ENCODE measurements at places on chromosomes 13 and 19. TPM values are rescaled to one million over a fixed set of nuclear protein-coding genes. Genes with fewer than 3 reads are reported as not detected.
A peak's percentile ranks its signal among the peaks of the same experiment; 100 is the strongest.

GRCh38 chr19:4378886-4379285 lies 21.5 kb downstream of the SH3GL1 start:
- H3K36me3 ChIP-seq, result no peaks in the 10 kb centered on the region
- H3K4me1 ChIP-seq, result no peaks in the 10 kb centered on the region
- no peak overlapping the region for H3K27ac ChIP-seq
- no peak overlapping the region for H3K4me3 ChIP-seq
- no peak for DNase-seq

GRCh38 chr13:91592056-91593014 lies 193.9 kb downstream of the GPC5 start:
- H3K27ac ChIP-seq, result no peak overlapping the region
- no peak overlapping the region for H3K4me3 ChIP-seq
- H3K4me1 ChIP-seq, result no peaks in the 10 kb centered on the region

DNA sequence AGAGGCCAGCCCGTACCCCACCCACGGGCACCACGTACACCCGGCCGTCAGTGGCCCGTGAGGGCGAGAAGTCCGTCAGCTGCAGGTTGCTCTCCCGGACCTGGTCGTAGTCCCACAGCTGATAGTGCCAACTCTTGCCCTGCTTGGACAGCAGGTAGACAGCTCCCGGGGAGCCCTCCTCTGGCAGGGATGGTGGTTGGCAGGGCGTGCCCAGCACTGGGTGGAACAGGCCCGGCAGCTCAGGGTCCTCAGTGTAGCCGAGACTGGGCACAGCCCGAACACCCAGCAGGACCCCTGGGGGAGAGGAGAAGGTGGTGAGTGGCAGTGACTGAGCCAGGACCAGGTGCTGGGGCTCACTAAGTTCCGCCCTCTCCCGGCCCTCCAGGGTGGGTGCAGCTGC lies 7.8 kb downstream of the ACTMAP start:
- H3K4me1 ChIP-seq, result no peaks in the 10 kb centered on the region
- H3K27me3 ChIP-seq, result no peaks in the 10 kb centered on the region
- H3K27ac ChIP-seq, result no peak overlapping the region
- peaks cover 30% of the 10 kb centered on the region for H3K36me3 ChIP-seq
- DNase-seq, result no peak

Gene ZNF560
- total RNA-seq, result not detected

- no peaks in the 10 kb centered on the region for H3K27me3 ChIP-seq
- H3K4me1 ChIP-seq, result no peaks in the 10 kb centered on the region
- H3K4me3 ChIP-seq, result no peak overlapping the region
- no peak overlapping the region for H3K27ac ChIP-seq
- DNase-seq, result no peak
- H3K36me3 ChIP-seq, result no peaks in the 10 kb centered on the region
Observed at GRCh38 chr19:32189956-32190706, 155.3 kb upstream of the ZNF507 start.

Gene TPM4
- 294 TPM for total RNA-seq

DNA sequence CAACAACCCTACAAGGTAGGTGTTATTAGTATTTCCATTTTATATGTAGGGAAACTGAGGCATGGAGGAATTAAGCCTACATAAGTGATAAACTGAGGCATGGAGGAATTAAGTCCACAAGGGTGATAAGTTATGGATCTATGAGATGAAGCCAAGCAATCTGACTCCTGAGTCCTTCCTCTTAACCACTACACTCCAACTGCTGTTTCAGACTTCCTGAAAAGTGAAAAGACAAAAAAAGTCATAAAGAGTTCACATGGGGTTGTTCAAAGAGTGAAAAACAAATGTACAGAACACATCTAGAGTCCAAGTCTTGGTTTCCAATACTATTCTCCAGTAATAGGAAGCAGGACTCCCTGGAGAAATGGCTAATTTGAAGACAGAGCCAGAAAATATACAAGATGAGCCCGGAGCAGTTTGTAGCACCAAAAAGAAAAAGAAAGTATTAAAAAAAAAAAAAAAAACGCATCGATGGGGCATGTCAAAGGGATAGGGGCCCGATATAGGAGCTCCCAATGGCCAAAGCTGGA lies 12.1 kb downstream of the CRYL1 start:
- no peaks in the 10 kb centered on the region for H3K27me3 ChIP-seq
- no peak for DNase-seq
- H3K27ac ChIP-seq, result no peak overlapping the region

Gene CEACAM5
- total RNA-seq, result 0.16 TPM

Gene SBK3
- total RNA-seq, result not detected

DNA sequence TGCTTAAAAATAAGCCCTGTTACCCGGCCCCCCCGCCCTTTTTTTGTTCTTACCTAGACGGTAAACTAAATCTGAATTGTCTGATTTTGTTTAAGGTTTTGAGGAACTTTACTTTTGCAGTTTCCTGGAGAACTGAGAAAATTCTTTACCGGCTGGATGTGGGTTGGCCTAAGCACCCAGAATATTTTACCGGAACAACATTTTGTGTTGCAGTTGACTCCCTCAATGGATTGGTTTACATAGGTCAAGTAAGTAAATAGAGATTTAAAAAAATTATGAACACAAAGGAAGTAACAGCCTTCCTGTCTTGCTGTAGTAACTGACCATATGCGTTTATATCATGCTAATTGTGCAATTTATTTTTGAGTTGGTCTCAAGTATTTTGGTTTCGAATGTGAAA lies 785 bp downstream of the NHLRC3 start:
- H3K36me3 ChIP-seq, result no peaks in the 10 kb centered on the region
- peak overlapping the region; percentile 86 for H3K27ac ChIP-seq
- DNase-seq, result no peak
- peak overlapping the region; percentile 96 for H3K4me3 ChIP-seq
- H3K27me3 ChIP-seq, result no peaks in the 10 kb centered on the region

DNA sequence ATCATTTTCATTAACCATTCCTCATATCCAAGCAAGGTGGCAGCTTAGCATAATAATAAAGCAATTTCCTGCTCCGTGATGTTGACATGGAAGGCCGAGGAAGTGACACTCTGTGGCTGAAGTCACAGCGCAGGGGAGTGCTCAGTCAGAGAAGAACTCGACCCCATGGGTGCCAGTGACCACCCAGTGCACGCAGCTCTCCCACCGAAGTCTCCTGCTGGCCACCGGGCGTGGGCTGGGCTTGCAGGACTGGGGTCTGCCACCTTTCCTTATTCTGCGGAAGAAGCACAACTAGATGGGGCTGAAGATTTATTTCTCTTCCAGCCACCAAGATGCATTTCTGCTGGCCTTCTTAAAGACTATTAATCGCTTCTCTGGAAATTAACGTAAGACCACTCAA lies 132.1 kb upstream of the SPACA7 start:
- H3K36me3 ChIP-seq, result no peaks in the 10 kb centered on the region
- no peak overlapping the region for H3K27ac ChIP-seq
- H3K4me3 ChIP-seq, result no peak overlapping the region
- no peaks in the 10 kb centered on the region for H3K4me1 ChIP-seq
- H3K27me3 ChIP-seq, result no peaks in the 10 kb centered on the region
- no peak for DNase-seq

Gene LGALS14
- total RNA-seq, result not detected

Gene ZSCAN1
- not detected for total RNA-seq

Gene MBNL2
- total RNA-seq, result 98.0 TPM

Gene TGFBR3L
- total RNA-seq, result not detected

Gene PCDH20
- total RNA-seq, result 1.1 TPM

Gene ZNF766
- total RNA-seq, result 10.3 TPM

DNA sequence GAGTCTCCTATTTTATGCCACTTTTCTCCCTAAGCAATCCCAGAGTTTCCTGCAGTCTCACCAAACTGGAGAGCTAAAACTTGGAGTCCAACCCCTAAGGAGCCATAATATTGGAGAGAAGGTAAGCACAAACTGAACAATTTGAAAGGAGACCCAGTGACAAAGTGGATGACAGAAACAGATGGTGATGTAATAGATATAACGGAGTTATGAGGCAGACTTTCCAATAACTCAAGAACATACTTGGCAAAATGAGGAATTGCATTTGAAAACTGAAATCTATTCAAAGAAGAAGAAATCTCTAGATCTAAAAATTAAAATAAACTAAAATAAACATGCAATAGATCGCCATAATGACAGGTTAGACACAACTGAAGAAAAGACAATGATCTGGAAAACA lies 200.9 kb upstream of the MIR17HG start:
- no peaks in the 10 kb centered on the region for H3K4me1 ChIP-seq
- no peaks in the 10 kb centered on the region for H3K36me3 ChIP-seq
- H3K27ac ChIP-seq, result no peak overlapping the region
- DNase-seq, result no peak
- no peak overlapping the region for H3K4me3 ChIP-seq

GRCh38 chr13:110812869-110813645 lies 99.6 kb downstream of the ING1 start:
- no peak overlapping the region for H3K27ac ChIP-seq
- H3K36me3 ChIP-seq, result no peaks in the 10 kb centered on the region
- H3K27me3 ChIP-seq, result no peaks in the 10 kb centered on the region
- H3K4me1 ChIP-seq, result peaks cover 7% of the 10 kb centered on the region
- peak overlapping the region; percentile 7 for H3K4me3 ChIP-seq

DNA sequence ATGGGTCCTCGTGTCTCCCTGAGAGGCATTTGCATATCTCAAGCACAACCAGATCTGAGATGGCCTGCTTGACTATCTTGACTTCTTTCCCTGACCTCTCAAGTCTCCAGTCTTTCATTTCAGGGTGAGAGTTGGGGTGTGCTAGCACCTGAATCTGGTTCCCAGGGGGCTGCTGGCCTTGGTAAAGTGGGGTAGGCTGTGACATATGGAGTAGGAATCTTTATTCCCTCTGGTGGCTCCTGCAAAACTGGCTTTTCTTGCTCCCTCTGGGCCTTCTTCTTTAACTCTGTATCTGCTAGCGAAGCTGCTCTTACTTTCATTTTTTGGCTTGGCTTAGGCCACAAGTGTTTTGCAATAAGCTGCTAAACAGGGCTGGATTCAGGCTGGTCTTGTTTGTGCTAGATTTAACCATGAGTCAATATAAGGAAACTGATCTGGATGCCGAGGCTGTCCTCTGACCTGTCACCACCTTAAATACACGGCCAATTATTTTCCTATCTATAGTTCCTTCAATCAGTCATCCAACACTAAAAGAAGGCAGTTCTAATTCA lies 42.3 kb downstream of the ZNF493 start:
- H3K4me3 ChIP-seq, result no peak overlapping the region
- H3K27ac ChIP-seq, result no peak overlapping the region
- no peak for DNase-seq

Gene GAPDHS
- not detected for total RNA-seq

DNA sequence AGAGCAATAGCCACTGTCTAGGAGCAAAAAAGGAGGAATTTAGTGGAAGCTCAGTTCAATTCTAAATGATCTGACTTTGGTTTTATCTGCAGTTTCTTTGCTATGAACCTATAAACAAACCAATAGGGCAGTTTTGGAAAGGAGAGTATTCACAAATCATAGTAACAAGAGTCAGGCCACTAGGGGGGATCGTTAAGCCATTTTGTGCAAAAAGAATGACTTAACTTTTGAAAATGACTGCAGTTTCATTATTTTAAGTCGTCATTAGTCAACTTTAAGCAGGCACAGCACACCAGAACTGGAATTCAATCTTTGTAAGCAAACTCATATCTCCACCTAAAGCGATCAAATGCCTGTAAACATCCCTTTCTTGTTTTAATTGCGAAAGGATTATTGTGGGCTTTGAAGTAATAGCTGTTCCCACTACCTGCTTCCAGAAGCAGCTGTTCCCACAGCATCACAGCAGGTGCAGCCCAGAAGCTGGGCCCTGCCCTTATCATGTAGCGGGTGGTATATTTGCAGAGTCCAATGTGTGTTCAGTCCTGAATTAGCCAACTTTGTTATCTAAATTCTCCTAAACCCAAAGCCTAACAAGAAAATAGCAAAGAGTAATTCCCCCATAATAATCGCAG lies 51.5 kb downstream of the SOX21 start:
- DNase-seq, result no peak
- H3K4me1 ChIP-seq, result no peaks in the 10 kb centered on the region
- H3K27ac ChIP-seq, result no peak overlapping the region
- H3K27me3 ChIP-seq, result no peaks in the 10 kb centered on the region
- H3K36me3 ChIP-seq, result no peaks in the 10 kb centered on the region

GRCh38 chr19:16615808-16616207 lies 12.2 kb downstream of the MED26 start:
- no peak overlapping the region for H3K4me3 ChIP-seq
- H3K4me1 ChIP-seq, result peaks cover 76% of the 10 kb centered on the region
- no peak for DNase-seq
- no peaks in the 10 kb centered on the region for H3K27me3 ChIP-seq
- H3K36me3 ChIP-seq, result no peaks in the 10 kb centered on the region
- no peak overlapping the region for H3K27ac ChIP-seq

- no peak overlapping the region for H3K27ac ChIP-seq
- peaks cover 6% of the 10 kb centered on the region for H3K36me3 ChIP-seq
- H3K4me1 ChIP-seq, result no peaks in the 10 kb centered on the region
- H3K27me3 ChIP-seq, result no peaks in the 10 kb centered on the region
- no peak overlapping the region for H3K4me3 ChIP-seq
Observed at GRCh38 chr19:33379151-33379829, 5.8 kb downstream of the CEBPG start.

DNA sequence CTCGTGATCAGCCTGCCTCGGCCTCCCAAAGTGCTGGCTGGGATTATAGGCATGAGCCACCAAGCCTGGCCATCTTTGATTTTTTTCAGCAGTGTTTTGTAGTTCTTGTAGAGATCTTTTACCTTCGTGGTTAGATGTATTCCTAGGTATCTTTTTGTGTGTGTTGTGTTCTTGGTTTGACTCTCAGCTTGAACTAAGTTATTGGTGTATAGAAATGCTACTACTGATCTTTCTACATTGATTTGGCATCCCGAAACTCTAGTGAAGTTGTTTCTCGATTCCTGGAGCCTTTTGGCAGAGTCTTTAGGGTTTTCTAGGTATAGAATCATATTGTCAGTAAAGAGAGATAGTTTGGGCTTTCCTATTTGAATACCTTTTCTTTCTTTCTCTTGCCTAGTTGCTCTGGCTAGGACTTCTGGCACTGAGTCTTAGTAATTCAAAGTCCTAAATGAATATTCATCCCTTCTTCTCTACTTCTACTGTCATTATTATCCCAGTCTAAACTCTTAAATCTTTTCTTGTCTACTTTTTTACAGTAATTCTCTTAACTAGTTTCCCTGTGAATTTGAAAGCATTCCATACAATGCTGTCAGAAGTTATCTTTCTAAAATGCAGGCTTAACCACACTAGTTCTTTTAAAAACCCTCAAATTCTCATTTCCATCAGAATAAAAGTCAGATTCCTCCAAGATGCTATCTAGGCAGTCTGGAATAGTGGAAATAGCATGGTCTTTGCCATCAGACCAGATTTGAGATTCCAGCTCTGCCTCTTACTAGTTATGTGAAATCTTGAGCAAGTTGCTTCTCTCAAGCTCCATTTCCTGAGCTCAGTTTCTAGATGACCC lies 7.0 kb downstream of the GPR18 start:
- H3K4me3 ChIP-seq, result no peak overlapping the region
- no peaks in the 10 kb centered on the region for H3K36me3 ChIP-seq
- no peaks in the 10 kb centered on the region for H3K27me3 ChIP-seq

Gene ACER1
- total RNA-seq, result not detected

- no peak overlapping the region for H3K27ac ChIP-seq
- no peak for DNase-seq
- no peaks in the 10 kb centered on the region for H3K27me3 ChIP-seq
- no peaks in the 10 kb centered on the region for H3K4me1 ChIP-seq
- H3K36me3 ChIP-seq, result no peaks in the 10 kb centered on the region
- H3K4me3 ChIP-seq, result no peak overlapping the region
Observed at GRCh38 chr13:73467125-73467524, 408.3 kb downstream of the KLF5 start.

Gene NLRP7
- total RNA-seq, result not detected

Gene CNN1
- 1,586 TPM for total RNA-seq
